Muscle of leg (tissue), 16 donors: ENCODE measurements at places on chromosomes 5 and 9. TPM values are rescaled to one million over a fixed set of nuclear protein-coding genes. Genes with fewer than 3 reads are reported as not detected.

The LHX3 gene
- total RNA-seq: not detected

The HSD17B3 gene
- 0.53 TPM for total RNA-seq

The AMBP gene
- 0.58 TPM for total RNA-seq

The CREBRF gene
- 15.5 TPM for total RNA-seq

- DNase-seq: no peak
These were observed 394.5 kb upstream of the ZNF462 start for GRCh38 chr9:106468431-106468830.

DNA sequence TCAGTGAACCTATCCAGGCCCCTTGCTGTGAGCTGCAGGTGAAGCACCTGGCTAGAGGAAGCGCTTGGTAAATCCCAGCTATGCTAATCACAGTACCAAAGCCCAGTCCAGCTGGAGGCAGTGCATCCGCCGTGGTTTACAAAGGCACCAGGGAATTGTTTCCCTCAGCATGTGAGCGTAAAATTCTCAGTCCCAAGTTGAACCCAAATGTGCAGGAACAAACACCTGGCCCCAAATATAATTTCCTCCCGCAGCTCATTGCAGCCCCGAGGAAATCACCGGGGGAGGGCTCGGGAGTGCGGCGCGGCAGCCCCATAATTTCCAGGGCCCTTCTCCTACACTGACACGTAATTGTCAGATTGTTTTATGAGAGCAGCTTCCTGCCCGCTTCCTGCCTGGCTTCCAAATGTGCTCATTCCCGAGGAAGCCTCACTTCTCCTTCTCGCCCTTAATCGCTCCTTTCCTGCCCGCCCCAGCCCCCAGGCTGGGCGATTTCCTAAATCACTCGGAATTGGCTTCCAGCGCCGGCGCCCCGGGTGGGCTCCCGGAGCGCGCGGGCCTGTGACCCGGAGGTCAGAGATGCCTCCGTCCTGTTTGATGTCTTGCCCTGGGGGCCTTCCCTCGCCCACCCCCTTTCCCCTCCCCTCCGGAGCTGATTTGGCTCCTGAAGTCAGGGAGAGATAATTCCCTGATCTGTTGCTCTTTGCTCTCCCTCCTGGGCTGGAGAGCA, 134.4 kb downstream of the FGF1 start:
- peak; percentile 67 for DNase-seq

DNA sequence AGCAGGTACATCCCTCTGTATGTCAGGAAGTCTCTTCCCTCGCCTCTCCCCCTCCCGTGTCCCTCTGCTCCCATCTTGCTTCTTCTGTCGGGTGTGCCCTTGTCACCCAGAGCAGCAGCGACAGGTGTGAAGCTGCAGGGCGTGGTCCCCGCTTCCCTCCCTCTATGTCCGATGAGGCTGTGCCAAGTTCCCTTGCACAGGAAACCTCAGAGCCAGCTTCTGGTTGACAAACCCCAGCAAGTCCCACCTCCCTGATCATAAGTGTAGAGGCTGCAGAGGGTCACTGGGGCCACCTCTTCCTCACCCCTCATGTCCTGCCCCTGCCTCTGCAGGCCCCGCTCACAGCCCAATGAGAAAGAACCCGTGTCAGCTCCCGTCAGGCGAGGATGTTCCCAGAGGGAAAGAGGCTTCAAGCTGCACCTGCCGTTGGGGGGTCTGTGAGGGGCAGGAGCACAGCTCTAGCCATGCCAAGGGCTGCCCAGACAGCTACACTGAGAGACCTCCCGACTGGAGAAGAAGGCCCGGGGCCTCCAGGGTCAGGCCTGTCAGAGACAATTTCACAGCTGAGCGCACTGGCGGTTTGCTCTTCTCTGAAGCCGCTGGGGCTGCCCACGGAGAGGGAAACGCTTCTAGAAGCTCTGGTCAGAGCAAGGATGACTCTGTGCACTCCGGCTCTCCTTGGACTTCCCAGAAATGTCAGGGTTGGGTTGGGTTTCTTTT, 73.3 kb downstream of the AK8 start:
- peak; percentile 56 for DNase-seq

GRCh38 chr5:56100439-56101176, 105.8 kb upstream of the IL6ST start:
- DNase-seq: no peak

DNA sequence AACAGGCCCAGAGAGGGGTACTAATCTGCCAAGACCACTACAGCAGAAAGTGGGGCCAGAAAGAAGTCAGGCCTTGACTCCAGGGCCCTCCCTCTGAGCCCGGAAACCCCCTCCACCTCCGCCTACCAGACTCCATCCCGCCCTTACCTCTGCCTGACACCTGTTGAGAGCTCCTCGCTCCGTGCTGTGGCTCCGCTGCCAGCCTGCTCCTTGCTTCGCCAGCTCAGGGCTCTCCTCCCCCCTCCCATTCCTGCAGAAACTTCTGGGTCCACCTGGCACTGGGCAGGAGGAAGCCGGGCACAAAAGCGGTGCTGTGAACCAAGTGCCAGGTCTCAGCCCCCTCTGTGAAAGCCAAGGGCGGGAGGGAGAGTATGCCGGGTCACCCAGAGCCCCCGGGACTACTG, 6.4 kb upstream of the ST6GALNAC6 start:
- no peak for DNase-seq

DNA sequence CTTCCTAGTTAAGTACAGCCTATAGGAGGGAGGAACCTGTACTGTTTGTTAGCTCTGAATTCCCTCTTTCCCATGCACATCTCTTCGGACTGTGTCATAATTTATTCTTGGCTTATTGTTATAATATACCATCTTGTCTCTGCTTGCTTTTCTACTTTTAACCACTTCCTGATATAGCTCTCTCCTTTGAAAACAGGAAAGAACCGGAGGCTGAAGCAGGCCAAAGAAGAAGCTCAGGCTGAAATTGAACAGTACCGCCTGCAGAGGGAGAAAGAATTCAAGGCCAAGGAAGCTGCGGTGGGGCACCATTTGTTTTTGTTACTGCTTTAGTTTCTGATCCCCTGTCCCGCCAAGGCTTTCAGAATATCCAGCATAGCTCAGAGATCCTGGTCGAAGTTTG, 4.8 kb downstream of the ATP6V1G1 start:
- peak; percentile 38 for DNase-seq
